ENCODE measurements at places on chromosomes 6 and 20. TPM values are rescaled to one million over a fixed set of nuclear protein-coding genes. Genes with fewer than 3 reads are reported as not detected.

- DNase-seq: no peak
Measured at GRCh38 chr6:33209856-33210255, 1.6 kb downstream of the RING1 start.

GRCh38 chr20:8368670-8369069, 236.6 kb downstream of the PLCB1 start:
- DNase-seq: no peak

DNA sequence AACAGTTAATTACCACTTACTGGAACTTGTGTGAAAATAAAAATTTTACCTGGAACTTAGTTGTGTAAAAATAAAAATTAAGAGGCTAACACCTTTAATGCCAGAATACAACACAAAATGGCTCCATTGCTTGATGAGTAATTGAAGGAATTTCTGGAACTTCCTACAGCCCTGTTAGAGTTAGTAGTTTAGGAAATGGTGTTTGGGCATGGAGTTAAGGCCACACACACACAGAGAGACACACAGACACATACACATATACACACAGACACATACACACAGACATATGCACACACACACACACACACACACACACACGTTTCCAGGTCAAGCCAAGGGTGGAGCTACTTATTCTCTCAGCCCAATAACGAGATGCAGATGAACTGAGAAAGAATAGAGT, 20.6 kb upstream of the CST3 start:
- DNase-seq: no peak

DNA sequence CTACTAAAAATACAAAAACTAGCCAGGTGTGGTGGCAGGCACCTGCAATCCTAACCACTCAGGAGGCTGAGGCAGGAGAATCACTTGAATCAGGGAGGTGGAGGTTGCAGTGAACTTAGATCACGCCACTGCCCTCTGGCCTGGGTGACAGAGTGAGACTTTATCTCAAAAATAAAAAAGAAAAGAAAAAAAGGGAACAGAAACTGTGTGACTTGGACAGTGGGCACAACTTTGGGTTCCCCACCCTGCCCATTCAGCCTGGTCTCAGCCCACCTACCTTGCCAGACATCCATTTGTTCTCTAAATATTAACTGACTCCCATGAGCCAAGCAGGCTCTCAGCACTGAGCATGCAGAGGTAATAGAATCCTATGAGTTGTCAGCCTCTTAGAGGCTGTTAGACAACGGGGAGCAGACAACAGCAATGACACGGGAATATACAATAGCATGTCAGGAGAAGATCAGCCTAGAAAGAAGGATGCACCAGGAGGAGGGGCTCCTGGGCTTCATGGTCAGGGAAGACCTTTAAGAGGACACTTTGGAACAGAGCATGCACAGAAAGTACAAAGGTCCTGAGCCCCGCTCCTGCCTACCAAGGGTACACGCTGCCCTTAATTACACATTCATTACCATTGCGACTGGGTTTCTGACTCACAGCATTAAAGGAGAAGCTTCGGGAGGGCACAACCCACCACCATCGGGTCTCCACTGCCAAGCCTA, 20.0 kb downstream of the FAM209B start:
- no peak for DNase-seq

DNA sequence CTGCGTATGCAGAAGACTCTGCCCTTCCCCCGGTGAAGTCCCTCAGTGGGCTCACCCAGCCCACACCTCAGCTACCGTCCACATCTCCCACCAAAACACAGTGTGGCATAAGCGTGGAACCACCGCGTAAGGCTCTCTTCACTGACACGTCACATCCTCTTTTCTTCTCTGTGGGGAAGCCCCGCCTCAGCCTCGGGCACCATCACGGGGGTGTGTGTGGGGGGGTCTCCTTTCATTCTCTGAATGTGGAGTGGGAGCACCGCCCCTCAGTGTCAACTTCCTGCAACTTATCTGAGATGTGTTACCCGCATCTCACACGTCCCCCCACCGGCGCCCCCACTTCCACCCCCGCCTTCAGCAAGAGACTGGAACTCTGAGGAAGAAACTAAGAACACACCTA, 388.4 kb upstream of the JARID2 start:
- peak; percentile 34 for DNase-seq

GRCh38 chr20:15851576-15852215, 721.6 kb downstream of the KIF16B start:
- DNase-seq: no peak

GRCh38 chr20:48171626-48172356, 386.5 kb upstream of the SULF2 start:
- no peak for DNase-seq

DNA sequence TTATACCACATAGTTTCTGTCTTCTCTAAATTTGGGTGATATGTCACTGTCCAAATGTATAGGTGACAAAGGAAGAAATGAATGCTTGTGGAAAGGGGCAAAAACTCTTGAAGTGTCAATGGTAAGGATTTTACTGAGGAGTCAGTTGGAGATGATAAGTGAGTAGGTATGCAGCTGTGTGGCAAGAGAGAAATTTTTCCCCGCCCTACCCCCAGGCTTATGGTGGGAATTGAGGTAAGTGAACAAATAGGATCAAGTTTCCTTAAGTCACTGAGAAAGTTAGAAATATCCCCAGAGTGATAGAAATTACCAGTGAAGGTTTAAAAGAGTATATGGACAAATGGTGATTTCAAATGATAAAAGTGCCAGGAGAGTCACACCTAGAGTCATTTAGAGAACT, 11.8 kb downstream of the DSE start:
- no peak for DNase-seq

GRCh38 chr20:44544263-44544662, 22.4 kb upstream of the SERINC3 start:
- no peak for DNase-seq

DNA sequence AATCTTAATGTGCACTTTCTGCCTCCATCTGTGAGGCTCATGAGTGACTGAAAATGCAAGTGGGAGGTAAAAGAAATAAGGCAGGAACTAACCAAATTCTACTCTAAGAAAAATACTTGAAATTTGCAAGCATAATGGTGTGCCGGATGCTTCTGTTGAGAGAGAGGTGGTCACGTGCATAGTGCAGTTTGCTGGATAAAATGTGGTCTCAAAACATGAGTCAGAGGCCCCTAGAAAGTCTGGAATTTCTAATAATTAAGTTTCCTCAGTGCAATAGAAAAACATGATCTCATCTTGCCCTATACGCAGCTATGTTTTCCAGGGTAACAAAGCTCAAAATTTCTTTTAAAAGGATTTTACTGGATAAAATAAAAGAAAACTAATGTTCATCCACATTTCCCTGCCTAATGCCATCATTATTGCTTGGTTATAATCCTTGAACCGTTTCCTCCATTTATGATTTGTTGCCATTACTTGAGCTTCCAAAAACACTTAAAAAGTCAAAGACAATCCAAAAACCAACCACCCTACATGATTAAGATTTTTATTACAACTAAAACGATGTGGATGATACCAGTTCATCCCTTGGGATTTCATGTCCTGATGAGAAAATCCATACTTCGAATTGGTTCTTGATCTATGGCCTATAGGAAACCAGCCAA, 351.7 kb upstream of the ARID1B start:
- DNase-seq: no peak

GRCh38 chr6:129860908-129861665, at the start of gene TMEM244:
Gene TMEM244 (minus strand): TSS chr6:129861315. CDS start chr6:129861188, 127 bp downstream.
- DNase-seq: no peak

DNA sequence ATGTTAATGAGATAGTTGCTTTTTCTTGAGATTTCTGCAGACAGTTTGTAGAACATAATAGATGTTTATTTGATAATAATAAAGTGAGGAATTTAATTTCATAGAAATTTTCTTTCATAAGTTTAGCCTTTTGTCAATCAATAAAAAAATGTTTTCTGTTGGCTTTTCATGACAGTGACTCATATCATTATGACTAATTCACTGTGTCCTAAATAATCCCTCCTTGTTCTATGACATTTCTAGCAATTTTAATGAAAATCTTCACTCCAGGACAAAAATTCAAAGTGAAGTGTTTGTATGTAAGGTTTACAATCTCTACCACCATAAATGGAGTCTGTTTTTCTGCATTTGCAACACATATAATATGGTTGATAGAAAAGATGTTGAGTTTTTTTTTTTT, 109.9 kb downstream of the UTRN start:
- DNase-seq: no peak

DNA sequence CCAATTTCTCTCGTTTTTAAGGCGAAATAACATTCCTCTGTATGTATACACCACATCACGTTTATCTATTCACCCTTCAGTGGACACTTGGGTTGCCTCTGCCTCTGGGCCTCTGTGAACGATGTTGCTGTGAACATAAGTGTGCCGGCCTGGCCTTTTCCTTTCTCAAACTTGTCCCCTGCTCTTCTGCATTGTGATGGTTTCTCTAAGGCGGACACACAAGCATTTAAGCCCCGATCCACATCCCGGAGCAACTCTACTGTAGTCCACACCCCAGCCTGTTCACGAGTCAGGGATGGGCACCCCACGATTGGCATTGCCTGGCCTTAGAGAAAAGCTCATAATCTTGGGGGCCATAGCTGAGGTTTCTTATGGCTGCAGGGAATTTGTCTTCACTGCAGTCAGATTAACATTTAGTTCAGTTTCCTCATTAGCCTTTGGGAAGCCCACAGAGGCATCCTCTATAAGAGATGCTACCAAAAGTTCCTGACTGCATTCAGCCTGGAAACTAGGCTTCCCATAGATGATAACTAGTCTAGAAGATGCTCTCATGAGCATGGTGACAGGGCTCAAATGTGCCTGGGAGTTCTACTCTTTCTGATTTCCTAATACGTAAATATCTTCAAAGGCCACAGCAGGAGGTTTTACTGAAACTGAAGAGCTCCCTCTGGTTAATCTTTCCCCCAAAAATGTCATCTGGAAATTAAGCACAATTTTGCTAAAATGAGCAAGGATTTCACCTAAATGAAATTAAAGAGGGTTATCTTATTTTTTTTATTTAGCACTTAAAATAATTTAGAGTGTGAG, 762 bp downstream of the ZC3H12D start:
- DNase-seq: no peak

GRCh38 chr6:127918506-127919427, 17.9 kb upstream of the THEMIS start:
- no peak for DNase-seq

GRCh38 chr6:141551318-141551717, 581.4 kb upstream of the GJE1 start:
- no peak for DNase-seq

- no peak for DNase-seq
Measured at GRCh38 chr6:159819932-159820640, 20.0 kb downstream of the PNLDC1 start.

DNA sequence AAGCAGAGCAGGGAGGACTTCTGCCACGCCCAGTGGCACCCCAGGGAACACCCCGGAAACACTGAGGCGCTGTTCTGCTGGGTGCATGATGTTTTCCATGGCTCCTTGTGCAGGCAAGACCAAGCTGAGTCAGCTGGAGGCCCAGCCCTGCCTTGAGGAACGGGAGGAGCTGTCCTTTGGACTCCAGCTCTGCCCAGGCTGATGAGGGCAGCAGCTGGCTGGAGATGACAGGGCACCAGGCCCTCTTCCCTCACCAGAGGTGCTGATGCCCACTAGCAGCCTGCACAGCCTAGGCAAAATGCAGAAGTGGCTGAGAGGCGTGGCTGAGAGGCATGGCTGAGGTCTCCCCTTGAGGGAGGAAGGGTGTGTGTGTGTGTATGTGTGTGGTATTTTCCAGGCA, 2.4 kb downstream of the C6orf132 start:
- peak; percentile 87 for DNase-seq

- DNase-seq: no peak
Measured at GRCh38 chr20:42295592-42295991, 677.4 kb upstream of the CHD6 start.

DNA sequence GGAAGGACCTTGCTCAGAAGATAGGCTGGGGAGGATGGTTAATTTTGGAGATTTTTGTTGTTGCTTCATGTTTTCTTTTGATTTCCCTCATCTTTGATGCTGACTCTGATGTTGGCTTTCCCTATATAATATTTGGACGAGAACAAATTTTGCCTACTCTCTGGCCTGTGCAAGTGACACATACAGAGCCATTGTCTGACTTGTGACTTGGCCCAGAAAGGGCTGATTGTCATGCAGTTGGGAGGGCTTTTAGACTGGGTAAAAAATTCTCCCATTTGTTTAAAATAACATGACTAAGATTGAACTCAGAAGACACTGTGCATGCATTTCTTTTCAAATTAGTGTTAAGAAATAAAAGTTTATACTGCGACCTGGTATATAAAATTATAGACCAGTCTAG, 98.6 kb upstream of the SUPT3H start:
- DNase-seq: no peak

- no peak for DNase-seq
Measured at GRCh38 chr6:7142918-7143475, 35.2 kb downstream of the RREB1 start.

- no peak for DNase-seq
Measured at GRCh38 chr6:165568326-165568725, 94.7 kb downstream of the PDE10A start.

ADGRF4 gene
- total RNA-seq: 2.6 TPM

TENT5A gene
- total RNA-seq: 29.5 TPM

SGK2 gene
- 207 TPM for total RNA-seq

GPX5 gene
- not detected for total RNA-seq

C20orf202 gene
- total RNA-seq: 0.23 TPM

ZBTB46 gene
- 5.7 TPM for total RNA-seq

TFAP2D gene
- total RNA-seq: not detected

HMGCLL1 gene
- 0.27 TPM for total RNA-seq

GJA10 gene
- total RNA-seq: not detected

FAM217A gene
- not detected for total RNA-seq
